Cortex of kidney (tissue), 1 donor: ENCODE measurements at places on chromosomes 2 and 18.

GRCh38 chr2:152334701-152335015, 316 bp upstream of the FMNL2 start:
- DNase-seq: no peak

DNA sequence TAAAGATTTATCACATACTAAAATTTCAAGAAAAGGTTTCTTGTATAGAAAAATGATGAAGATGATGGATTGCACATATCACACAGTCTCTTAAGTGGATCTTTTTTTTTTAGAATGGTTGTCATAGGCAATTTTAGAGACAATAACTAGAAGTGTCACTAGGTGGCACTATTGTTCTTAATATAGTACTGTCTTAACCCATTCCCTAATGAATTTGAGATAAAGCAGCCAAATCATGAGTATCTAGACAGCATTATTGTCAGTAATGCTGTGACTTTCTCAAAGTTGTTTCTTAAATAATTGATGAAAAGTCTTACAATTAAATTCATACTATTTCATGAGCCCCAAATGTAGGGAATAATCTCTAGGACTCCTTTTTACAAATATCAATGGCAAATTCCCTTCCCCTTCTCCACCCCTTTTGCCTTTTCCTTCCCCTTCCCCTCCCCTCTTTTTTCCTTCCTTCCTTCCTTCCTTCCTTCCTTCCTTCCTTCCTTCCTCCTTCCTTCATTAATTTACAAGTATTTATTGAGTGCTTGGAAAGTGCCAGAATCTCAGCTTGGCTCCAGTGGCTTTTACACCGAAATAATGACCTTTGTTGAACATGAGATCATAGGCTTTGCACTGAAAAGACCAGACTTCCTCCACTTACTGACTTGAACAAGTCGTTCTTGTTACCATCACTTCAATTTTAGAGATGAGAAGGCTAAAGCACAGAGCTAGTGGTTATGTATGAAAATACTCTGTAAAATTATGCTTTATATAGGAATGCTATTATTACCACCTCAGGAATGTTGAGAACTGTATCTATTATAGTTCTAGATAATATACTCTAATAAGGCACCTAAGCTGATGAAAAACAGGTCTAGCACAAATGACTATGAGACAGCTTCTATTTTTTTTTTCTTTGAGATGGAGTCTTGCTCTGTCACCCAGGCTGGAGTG, 19.8 kb downstream of the MYL12B start:
- no peak for DNase-seq

DNA sequence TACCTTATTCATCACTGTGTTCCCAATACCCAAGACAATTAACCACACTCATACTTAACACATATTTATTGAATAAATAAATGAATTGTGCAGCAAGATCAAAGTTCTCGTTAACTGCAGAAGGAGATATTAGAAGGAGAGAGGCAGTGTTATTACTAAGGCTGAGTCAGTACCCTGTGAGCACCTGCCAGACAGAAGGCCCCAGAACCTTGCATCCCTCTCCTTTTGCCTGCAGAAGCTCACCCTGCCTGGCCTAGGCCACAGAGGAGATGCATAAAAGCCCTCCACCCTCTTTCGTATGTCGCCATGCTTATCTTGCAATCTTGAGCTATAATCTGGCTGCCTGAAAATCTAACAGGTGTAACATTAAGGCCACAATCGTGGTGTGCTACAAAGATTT, 20.5 kb upstream of the RNF149 start:
- DNase-seq: no peak

GRCh38 chr2:103669531-103669930, 907.7 kb downstream of the TMEM182 start:
- no peak for DNase-seq

DNA sequence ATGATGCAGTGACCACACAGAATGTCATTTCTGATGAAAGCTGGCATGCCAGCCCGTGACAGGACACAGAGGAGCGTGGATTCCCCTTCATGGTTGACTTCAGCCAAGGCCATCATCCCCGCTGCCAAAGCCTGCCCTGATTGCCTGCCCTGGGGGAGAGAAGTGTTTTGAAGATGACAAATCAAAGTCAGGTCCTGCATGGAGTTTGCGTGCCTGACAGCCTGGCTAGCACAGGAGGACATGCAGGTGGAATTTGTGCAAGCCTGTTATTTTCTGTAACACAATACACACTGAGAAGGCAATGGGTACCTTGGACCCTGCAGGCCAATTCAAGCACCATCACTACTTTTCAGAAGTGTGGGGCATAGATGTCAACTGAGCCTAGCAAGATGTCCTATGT, 5.4 kb upstream of the IL1R2 start:
- no peak for DNase-seq

DNA sequence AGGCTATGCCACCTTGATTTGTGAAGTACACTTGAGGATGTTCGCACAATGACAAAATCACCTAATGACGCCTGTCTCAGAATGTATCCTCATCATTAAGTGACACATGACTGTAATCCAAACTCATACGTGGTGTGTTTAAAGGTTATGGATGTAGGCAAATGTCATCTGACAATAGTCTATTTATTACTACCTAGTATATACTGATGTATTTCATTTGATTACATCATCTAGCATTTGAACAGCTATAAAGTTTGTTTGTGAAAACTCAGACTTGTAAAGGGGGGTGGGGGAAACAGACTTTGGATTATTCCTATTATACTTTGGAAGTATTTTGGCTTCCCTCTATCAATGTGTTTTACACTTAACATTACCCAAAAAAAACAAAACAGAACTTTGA, 129.9 kb downstream of the TANC1 start:
- DNase-seq: no peak

- DNase-seq: no peak
Observed at GRCh38 chr2:109633284-109633961, 19.3 kb downstream of the SOWAHC start.
